ENCODE measurements at places on chromosomes 13 and 19. TPM values are rescaled to one million over a fixed set of nuclear protein-coding genes. Genes with fewer than 3 reads are reported as not detected.

EHD2 gene
- total RNA-seq, result 59.5 TPM

LRP3 gene
- total RNA-seq, result 14.8 TPM

ZNF497 gene
- total RNA-seq, result 0.51 TPM

IQCN gene
- 1.4 TPM for total RNA-seq

KIR2DL4 gene
- not detected for total RNA-seq

DAND5 gene
- 13.1 TPM for total RNA-seq

RASA3 gene
- 10.8 TPM for total RNA-seq

S1PR4 gene
- 0.68 TPM for total RNA-seq

All from right cardiac atrium (tissue), 5 donors.